SK-MEL-5 (cell line): ENCODE measurements at places on chromosomes 3 and 15. TPM values are rescaled to one million over a fixed set of nuclear protein-coding genes. Genes with fewer than 3 reads are reported as not detected.
A peak's percentile ranks its signal among the peaks of the same experiment; 100 is the strongest.

LRTM1 gene
- not detected in 2 replicates for total RNA-seq

ATP13A5 gene
- total RNA-seq: not detected in 2 replicates

PGBD4 gene
- 3.0 TPM in 2 replicates for total RNA-seq

PRR23A gene
- not detected in 2 replicates for total RNA-seq

SLC22A13 gene
- 0.34 TPM in 1 of 2 replicates, not detected in the other for total RNA-seq

AGBL1 gene
- total RNA-seq: not detected in 2 replicates

ATP10A gene
- total RNA-seq: 7.1 TPM in 2 replicates

REC114 gene
- total RNA-seq: not detected in 2 replicates

TTLL13 gene
- 0.18 TPM in 1 of 2 replicates, not detected in the other for total RNA-seq

SCG5 gene
- 1.3 TPM in 1 of 2 replicates, not detected in the other for total RNA-seq

CCDC54 gene
- total RNA-seq: not detected in 2 replicates

DNA sequence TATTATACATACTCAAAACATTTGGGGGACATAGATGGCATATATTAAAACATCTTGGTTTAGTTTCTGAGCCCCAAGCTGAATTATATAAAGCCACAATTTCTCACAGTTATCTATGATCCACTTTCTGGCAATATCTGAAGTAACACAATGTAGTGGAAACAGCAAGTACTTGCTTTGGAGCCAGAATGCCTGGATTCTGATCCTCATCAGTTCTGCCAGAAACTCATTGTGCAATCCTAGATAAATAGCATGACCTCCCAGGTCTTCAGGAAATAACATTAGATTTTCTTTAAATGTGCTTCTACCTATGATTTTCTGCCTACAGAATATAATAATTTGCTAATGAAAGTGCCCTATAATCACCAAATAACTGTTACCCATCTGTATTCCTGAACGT lies 544.9 kb downstream of the NAALADL2 start:
- DNase-seq: no peak

DNA sequence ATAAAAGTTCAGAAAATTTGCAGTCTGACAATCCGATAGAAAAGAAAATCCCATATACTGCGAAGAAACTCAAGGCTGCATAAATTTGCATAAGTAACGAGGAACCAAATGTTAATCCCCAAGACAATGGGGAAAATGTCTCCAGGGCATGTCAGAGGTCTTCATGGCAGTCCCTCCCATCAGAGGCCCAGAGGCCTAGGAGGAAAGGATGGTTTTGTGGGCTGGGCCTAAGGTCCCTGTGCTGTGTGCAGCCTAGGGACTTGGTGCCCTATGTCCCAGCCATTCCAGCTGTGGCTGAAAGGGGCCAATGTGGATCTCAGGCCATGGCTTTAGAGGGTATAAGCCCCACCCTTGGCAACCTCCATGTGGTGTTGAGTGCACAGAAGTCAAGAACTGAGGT lies 21.3 kb upstream of the CCR4 start:
- no peak for DNase-seq

DNA sequence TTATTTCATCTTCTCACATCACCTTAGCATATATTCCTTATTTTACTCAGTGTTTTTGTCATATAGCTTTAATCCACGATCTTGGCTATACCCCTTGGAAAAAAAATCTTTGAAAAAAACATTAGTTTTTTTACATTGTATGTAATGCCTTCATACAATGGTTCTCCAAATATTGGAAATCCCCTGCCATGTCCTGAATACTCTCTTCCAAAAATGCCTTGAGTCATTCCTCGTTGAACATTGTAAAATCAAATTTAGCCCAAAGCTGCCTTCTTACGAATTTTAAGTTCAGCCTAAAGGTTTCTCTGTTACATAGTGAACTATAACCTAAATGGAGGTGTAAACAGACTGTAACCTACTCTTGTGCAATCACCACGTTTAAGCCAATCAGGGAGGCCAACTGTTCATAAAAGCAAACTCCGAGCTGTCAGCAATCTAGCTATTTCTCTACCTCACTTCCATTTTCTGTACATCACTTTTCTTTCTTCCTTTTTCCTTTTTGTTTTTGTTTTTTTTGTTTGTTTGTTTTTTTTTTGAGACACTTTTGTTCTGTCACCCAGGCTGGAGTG lies 140.1 kb downstream of the ANXA2 start:
- no peak for DNase-seq

DNA sequence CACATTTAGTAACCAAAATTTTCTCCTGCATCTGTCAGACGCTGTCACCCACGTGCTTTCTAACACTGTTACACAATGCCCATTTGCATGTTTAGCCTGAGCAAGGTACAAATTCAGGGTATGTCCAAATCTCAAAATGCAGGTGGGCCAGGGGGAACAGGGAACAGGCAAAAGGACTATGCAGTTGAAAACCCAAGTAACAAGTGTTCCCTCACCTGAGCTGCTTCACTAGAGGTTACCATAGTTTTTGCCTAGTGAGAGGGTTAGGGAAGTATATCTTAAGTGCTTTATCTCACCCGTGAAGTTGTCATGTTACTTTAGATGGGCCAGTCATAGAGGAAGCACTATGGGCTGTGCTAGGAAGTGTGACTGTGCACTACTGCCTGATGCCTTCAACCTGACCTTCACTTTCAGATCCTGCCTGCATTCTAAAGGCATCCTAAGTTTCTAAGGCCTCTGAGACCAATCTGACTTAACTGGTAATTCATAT lies 6.0 kb upstream of the TMEM87A start:
- DNase-seq: no peak

GRCh38 chr15:99324082-99324620 lies 72.9 kb downstream of the LRRC28 start:
- DNase-seq: peak; percentile 45

- no peak for DNase-seq
These were observed 108.0 kb downstream of the BBX start for GRCh38 chr3:107630779-107631178.

- no peak for DNase-seq
These were observed 263.0 kb upstream of the ATP11B start for GRCh38 chr3:182530316-182530715.

GRCh38 chr3:46865031-46865507 lies 1.8 kb upstream of the MYL3 start:
- no peak for DNase-seq

- no peak for DNase-seq
These were observed 19.9 kb downstream of the KLF13 start for GRCh38 chr15:31346367-31347066.

DNA sequence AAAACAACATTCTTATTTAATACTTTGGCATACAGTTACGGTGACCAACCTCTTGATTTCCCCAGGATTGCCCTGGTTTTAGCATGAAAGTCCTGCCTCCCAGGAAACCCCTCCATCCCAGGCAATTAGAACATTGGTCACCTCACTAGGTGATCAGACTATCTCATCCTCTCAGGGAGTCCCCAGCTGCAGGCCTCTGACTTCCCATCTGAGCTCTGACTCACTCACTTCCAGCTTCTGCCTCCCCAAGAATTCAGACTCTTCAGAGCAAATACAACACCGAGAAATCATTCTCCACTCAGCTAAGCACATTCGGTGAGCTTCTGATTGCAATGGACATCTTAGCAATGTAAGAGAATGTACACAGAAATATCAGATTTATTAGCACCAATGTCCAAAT lies 92.4 kb upstream of the HES1 start:
- DNase-seq: no peak

GRCh38 chr3:71050538-71051258 lies 532.8 kb downstream of the FOXP1 start:
- DNase-seq: peak; percentile 58

GRCh38 chr3:161914703-161915417 lies 418.3 kb downstream of the OTOL1 start:
- DNase-seq: peak; percentile 56

- DNase-seq: no peak
These were observed 422.7 kb upstream of the ALCAM start for GRCh38 chr3:104943974-104944373.

GRCh38 chr3:8152821-8153418 lies 348.7 kb upstream of the LMCD1 start:
- DNase-seq: no peak

DNA sequence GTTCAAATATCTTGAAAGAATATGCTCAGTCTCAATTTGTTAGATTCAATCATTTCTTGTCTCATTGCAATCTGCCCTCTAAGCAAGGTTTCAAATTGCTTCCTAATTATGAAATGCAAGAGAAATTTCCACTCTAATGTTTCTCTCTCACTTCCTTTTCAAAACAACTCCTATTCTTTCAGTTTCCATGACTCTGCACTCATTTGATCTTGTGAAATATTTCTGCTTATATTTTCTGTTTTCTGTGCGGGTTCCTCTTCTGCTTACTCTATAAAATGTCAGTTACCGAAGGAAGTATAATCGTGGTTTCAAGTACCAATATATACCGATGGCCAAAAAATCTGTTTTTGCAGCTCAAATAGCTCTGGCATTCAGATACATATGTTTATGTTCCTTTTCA lies 521.9 kb upstream of the NAALADL2 start:
- no peak for DNase-seq

- no peak for DNase-seq
These were observed 27.3 kb upstream of the FILIP1L start for GRCh38 chr3:100141586-100141985.

DNA sequence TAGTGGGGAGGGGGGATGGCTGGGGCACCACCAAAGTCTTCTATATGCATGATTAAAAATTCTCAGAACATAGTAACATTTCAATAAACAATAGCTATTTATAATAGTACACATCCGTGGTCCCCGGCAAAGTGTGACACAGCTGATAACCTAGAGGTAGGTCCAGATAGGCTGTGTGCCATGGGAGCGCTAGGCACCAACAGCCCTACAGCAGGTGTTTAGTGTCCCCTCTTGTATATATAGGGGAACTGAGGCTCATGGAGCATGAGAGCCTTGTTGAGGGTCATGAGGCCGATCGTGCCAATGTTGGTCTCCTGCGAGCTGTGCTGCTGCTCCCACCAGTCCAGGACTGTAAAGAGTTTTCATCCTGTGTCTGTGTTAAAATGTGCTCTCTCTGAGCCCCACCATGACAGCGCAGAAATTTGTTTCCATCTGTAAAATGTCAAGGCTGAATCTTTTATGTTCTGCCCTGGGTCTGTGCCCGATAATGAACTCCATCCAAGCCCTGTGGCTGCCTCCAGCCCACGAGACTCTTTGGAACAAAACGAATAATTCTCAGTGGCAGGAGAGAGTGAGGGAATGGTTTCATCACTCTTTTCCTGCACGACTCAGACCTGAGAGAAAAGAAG lies 14.5 kb downstream of the TMEM158 start:
- DNase-seq: no peak

GRCh38 chr3:58651276-58651675 lies 15.3 kb downstream of the FAM3D start:
- DNase-seq: no peak

DNA sequence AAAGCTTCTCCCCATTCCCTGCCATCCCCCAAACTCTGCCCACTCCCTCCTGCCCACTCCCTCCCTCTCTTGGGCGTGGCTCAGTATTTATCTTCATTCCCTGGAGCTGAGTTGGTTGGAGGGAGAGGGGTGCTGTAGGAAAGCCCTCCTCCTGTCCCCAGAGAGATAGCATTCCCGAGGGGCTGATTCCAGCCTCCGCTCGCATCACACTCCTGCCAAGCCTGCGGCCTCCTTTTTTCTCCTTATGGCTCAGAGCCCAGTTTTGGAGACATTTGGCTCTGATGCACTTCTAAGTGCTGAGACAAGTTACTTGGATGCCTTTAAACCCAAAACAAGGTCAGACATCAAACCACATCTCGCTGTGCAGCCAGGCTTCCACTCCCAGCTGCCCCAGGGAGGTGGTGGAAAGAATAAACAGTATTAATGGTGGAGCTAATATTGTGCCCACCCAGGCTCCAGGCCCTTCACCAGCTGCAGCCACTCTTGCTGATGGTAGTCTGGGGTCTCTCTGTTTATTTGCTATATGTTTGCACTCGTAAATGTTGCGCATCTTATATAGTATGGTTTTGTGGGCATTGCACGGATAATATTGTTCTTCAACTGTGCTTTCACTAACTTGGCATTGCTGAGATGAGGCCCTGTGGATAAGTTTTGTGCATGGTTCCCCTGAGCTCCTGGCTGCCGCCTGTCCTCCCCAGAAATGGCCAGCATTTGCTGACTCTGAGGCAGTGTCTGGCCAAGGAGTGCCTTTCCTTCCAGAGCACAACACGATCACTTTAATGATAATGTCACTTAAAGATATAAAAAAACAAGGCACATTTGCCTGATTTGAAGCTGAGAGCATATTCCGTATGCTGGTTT lies 157.2 kb downstream of the LRRC28 start:
- DNase-seq: no peak

GRCh38 chr3:157572559-157573270 lies 69.5 kb upstream of the VEPH1 start:
- peak; percentile 76 for DNase-seq

GRCh38 chr3:70352215-70352614 lies 39.8 kb upstream of the MDFIC2 start:
- DNase-seq: no peak

GRCh38 chr15:85527895-85528294 lies 147.5 kb downstream of the AKAP13 start:
- DNase-seq: peak; percentile 51

DNA sequence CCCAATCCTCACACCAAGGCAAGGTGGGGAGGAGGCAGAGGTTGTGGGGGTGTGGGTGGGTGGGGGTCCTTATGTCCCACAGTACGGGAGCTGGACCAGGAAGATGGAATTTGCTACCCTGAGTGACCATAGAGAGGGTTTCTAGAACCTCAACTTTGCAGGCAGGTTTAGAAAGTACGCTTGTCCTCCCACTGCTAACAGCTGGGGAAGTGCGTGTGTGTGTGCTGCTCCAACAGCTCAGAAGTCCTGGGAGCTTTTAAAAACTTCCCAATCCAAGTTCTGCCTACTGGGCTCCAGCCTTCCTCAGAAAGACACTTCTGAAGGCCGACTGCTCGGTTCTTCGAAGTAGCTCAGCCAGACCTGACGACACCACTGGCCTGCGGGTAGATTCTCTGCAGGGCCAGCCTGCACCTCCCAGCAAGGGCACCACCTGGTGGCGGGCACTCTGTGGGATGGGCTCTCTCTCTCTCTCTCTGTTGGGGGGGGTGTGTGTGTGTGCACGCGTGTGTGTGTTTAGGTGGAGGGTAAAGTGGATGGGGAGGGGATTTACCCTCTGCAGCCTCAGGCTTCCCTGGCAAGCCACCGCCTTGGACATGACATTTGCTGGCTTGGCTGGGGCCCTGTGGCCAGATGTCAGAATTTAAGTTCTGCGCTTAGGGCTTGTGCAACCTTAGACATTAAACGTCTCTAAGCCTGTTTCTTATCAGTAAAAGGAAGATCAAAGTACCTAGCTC lies 15.6 kb downstream of the TMEM158 start:
- peak; percentile 82 for DNase-seq

DNA sequence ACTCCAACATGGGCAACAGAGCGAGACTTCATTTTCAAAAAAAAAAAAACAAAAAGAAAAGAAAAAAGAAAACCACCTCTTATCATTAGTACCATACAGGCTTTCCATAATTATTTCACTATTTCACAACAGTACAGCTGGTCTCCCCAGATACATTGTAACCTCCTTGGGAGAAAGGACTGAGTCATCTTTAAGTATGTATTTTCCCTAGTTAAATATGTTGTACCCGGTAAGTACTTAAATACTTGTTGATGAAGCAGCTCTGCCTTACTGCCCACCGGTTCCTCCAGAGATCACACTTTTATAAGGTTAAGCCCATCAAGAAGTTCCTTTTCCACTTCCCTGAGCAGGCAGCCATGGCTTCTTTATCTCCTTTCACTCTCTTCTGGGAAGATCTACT lies 789.5 kb upstream of the CFAP20DC start:
- no peak for DNase-seq

- no peak for DNase-seq
These were observed 36.7 kb downstream of the SLC9A9 start for GRCh38 chr3:143811602-143812001.
